ENCODE measurements at places on chromosomes 11 and 22.
A peak's percentile ranks its signal among the peaks of the same experiment; 100 is the strongest.

DNA sequence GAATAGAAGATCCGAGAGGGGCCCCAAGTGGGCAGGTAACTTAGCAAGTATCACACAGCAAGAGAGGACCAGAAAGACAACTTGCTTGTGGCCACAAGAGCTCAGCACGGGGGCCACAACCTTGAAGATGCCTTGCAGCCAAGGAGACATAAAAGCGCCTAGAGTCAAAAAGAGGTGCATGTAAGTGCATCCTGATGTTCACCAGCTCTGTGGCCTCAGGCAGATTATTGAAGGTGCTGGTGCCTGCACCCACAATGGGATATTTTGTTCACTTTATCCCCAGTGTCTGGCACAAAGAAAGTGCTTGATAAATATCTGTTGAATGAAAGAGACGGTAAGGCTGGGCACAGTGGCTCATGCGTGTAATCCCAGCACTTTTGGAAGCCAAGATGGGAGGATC is 106.0 kb upstream of the ASPHD2 start:
- no peak for DNase-seq

GRCh38 chr11:123069908-123070821 is 8.2 kb upstream of the HSPA8 start:
- no peak for DNase-seq

DNA sequence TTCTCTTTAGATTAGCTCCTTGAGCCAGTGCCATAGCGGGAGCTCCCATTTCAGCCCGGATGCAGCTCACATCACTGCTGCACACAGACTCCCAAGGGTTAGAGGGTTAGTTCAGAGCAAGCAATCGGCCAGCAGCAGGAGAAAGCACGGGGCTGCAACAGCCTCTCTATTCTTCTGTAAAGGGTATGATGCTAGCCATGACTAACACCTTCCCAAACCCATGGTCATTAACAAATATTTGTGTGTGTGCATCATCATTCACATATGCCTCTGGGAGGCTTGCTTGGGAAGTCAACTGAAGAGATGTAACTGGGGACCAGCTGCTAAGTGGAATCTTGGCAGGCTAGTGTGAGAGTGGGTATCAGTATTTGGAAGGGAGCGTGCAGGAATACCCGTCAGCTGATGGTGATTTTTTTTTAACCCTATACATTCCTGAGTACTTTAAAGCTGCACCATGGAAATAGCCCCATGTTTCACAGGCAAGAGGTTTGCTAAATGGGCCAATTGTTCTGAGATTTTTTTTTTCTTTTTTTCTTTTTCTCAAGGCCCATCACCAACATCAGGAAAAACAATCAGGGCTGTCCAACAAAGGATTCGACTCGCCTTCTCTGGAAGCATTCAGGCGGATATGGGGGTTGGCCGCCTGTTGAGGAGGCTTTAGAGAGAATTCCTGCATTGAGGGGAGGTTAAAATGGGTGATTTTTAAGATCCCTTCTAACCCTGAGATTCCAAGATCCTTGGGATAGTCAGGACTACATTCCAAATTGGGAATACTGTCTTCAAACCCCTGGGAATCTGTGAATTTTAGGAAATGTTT is 33.2 kb upstream of the CCDC89 start:
- DNase-seq: no peak

DNA sequence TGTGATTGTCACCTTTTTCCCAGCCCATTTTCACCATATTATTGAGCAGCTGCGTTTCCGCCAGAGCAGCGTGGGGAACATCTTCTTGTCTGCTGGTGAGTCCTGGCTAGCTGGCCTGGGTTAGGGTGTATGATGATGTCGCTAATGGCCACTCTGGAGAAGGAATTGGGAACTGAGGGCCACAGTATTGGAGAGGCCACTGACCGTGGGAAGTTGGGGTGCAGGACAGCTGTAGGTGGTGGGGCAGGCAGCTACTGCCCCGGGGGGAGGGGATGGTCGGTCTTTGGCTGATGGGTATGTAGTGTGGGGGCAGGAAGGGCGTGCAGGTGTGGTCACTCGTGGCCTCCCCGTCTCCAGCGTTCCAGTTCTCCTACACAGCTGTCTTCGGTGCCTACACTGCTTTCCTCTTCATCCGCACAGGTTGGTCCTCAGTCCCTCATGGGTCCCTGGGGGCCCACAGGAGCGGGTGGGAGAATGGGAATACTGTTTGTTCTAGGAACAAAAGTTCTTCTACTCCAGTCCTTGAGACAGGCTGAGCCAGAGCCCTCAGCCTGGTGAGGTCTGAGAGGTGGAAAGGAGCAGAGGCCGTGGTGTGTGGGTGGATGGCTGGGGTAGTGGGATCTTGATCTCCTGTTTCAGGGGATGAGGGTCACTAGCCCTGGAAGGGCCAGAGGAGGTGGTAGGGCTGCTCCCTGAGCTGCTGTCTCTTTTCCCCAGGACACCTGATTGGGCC is 2.1 kb downstream of the RCE1 start:
- DNase-seq: no peak

DNA sequence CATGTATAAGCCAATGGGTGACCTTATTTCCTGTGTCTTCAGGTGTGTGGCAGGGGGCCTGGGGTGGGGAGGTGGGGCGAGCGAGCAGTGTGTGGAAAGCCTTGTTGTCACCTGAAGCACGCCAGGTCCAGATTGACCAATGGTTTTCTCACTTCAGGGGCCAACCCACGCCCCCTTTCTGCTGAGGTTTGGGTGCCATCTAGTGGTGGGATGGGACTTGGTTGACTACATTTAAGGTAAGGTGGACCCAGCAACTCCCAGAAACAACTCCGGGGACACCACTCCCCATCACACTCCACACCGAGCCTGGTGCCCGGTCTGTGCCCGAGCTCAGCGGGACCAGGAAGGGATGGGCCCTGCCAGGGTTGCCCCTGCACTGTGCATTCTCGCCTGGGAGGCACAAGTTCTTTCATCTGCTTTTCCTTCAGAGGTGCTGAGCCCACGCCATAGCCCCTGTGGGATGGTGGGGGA is 40.0 kb downstream of the TPCN2 start:
- DNase-seq: peak; percentile 36

DNA sequence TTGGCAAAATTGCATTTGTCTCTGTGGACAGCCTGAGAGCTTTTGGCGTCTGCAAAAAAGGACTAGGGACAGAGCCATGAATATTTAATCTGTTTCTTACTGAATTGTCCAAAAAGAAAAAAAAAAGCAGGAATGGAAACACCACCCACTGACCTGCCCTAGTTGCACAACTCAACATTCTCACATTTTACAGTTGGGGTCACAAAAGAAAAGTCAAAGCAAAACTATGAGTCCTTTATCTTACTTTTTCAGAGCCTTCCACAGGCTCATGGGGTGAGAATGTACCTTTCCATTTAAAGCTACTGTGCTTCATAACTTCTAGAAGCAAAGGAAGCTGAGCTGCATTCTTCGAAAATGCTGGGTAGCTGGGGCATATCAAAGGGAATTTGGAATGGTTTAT is 225.7 kb downstream of the FAM76B start:
- DNase-seq: no peak

DNA sequence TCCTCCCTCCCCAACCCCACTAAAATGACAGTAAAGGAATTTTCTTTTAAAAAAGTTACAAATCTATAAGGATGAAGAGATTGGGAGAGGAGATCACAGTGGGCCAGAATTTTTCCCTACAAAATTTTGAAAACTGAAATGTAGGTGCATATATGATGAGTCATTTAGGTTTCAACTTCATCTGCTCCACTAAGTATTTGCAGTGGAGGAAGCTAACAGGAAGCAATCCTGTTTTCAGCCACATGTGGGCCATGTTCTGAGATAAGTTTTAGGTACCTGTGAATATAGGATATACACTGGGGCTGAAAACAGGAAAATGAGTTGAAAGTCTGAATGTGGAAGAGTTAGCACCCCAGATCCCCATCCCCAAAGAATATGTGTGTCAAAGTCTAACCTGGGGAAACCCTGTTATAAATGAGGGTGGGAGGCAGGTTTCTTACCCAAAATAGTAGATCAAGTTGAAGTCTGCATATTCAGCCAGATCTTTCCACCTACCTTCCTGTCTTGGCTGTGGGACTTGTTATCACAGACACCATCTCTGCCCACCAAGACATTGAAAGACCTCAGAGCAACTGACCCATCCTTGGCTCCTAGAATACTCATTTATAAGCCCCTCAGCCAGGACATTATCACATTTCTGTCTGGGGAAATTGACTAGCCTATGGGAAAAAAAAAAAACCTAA is 87.3 kb downstream of the PACS1 start:
- DNase-seq: no peak

- DNase-seq: no peak
Observed at GRCh38 chr11:5486421-5486820, 2.1 kb upstream of the OR52D1 start.

DNA sequence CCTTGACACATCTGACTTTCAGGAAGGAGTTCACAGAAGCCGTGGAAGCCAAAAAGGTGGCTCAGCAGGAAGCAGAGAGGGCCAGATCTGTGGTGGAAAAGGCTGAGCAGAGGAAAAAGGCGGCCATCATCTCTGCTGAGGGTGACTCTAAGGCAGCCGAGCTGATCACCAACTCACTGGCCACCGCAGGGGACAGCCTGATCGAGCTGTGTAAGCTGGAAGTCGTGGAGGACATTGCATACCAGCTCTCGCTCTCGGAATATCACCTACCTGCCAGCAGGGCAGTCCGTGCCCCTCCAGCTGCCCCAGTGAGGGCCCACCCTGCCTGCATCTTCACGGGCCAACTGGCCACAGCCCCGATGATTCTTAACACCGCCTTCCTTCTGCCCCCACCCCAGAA is 53.7 kb downstream of the HSD17B12 start:
- DNase-seq: no peak

- DNase-seq: no peak
Observed at GRCh38 chr11:75273411-75274391, 33.1 kb downstream of the TPBGL start.

DNA sequence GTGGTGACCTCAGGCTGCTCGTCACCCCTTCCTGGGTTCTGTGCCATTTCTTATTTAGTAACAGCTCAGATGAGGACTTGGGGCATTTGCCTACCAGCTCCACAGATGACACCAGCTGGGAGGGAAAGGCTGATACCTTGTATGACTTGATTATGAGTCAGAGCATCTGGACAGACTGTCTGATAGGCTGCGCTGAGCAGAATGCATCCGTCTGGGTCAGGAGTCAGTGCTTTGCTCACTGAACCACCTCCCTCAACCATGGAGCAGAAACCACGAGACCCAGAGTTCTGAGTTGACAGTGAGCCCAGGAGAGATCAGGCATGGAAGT is 6.8 kb downstream of the ST14 start:
- DNase-seq: no peak
